ENCODE measurements at places on chromosomes 12 and 14. TPM values are rescaled to one million over a fixed set of nuclear protein-coding genes. Genes with fewer than 3 reads are reported as not detected.

DNA sequence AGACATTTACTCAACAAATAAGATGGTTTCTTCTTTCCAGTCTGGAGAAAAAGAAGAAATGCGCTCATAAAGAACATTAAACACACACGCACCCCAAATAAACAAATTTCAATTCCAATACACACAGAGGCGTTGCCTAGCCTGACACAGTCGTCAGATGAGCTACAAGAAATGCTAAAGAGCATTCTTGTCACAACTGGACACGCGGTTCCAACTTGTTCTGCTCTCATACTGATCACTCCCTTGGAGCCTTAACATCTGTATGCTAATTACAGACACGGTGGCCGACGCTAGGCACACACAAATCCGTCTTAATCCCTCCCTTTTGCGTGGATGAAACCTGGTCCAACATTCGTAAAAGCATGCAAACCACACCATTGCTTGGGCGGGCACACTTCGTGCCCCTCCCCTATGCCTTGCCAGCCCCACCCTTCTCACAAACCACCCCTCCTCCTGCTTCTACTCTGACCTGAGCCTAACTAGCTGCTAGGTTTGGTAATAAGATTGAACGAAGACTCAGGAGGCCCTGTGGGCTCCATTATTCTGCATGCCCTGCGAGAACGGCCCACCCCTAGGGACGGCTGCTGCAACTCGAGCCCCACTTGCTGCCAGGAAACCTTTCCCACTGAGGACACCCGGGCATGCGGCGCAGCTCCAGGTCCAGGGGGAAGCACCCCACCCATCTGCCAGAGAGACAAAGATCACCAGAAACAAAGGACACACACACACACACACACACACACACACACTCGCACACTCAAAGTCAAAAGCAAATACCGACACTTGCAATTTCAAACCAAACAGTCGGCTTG lies 1.2 kb downstream of the KCNK10 start:
- no peak for DNase-seq

GRCh38 chr12:130013771-130014484 lies 110.1 kb upstream of the TMEM132D start:
- DNase-seq, result peak; percentile 52

DNA sequence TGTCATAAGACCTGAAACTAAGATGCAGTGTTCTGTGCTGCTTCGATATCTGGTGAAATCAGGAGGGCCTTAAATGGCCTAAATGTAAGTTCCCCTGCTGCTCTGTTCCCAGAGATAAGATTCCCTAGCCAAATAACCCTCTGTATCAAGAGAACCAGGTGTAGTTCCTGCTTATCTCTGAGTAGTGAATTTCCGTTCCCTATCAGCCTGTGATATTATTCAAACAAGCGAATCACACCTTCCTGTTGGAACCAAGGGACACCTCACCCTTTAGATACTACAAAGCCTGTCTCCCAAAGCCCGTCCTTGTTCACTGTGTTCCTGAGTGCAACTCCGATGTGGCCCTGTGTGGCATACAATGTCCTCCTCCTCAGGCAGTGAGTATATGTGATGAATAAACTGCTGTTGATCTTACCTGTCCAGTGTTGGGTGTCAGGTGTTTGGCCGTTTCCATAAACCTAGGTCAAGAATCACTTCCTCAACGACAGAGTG lies 52.2 kb upstream of the COCH start:
- no peak for DNase-seq

- DNase-seq, result no peak
Measured at GRCh38 chr14:53875324-53875897, 81.2 kb downstream of the BMP4 start.

DNA sequence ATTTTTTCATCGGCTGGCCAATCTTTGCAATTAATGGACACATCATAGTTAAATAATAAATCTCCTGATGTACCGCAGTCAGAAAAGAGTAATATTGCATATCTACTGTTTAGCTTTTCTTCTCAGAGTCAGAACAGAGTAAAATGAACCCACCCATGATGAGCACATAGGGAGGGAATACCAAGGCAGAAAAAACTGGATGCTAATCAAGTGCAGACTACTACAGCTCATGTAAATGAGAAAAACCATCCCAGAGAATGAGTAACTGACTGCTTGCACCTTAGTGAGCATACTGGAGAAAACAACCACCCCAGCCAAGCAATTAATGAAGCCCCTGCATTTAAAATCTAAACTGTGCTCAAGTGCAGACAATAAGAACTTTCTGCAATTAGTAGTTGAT lies 483.7 kb downstream of the MDGA2 start:
- no peak for DNase-seq

DNA sequence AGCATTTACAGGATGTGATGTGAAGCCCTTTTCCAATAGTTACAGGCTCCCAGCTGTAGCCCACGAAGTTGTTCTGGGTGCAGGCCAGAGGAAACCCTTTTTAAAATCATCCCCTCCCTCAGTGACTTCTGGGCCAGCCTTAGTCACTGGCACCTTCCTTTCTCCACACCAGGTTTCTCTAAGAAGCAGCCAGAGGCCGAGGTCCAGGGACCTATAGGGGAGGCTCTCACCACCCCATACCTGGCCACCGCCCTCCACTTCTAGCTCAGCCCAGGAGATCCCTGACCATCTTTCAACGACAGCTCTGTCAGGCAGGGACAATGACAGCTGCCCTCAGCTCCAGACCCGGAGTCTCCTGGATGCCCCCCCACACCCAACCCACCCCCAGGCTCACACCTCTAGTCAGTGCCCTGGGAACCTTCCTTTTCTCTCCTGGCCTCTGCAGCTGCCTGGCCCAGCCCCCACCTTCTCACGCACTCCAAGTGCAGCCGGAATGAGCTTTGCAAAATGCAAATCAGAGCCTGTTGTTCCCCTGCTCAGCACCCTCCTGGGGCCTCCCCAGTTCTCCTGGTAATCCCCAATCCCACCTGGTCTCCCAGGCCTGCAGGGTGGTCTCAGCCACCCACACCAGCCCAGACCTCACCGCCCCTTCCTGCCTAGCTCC lies 46.7 kb downstream of the TESC start:
- DNase-seq, result no peak

DNA sequence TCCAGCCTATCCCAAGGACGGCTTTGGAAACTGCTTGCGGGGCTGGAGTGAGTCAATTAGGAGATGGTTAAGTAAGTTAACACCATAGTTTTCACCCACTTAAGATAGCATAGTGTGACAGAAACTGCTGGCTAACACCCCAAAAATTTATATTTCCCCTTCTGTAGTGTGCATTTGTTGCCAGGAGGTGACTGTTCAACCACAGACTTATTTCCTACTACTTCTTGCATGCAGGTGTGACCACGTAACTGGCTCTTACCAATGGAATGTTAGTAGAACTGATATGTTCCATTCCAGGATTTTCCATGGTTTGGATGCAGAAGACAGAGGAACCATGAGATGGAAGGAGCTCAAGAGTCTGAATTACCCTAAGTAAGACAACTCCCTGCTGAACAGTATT lies 52.9 kb upstream of the SLC35F4 start:
- DNase-seq, result no peak

RAD9B gene
- total RNA-seq, result not detected

IQSEC3 gene
- not detected for total RNA-seq

MAP3K9 gene
- 5.9 TPM for total RNA-seq
